Activated T-helper 1 cell treated with anti-CD3 and anti-CD28 coated beads, Interleukin-2, amount 50 U/mL, for 16 hours (primary cell): ENCODE measurements at places on chromosomes 16 and 17.

- no peak for DNase-seq
These were observed 4.5 kb downstream of the CRYBA1 start for GRCh38 chr17:29251184-29251583.

- no peak for DNase-seq
These were observed 6.9 kb downstream of the WIPI1 start for GRCh38 chr17:68450391-68450790.

DNA sequence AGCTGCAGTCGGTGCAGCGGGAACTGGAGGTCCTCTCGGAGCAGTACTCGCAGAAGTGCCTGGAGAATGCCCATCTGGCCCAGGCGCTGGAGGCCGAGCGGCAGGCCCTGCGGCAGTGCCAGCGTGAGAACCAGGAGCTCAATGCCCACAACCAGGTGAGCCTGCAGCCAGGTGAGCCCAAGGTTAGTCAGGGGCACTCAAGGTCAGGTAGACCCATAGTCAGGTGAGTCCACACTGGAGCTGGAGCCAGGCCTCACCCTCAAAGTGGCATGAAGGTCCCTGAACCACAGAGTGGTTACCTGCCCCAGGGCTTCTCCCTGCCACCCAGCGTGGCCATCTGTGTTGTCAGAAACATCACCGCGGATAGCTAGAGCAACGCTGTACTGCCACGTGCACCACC lies 32.2 kb downstream of the PLD6 start:
- no peak for DNase-seq

DNA sequence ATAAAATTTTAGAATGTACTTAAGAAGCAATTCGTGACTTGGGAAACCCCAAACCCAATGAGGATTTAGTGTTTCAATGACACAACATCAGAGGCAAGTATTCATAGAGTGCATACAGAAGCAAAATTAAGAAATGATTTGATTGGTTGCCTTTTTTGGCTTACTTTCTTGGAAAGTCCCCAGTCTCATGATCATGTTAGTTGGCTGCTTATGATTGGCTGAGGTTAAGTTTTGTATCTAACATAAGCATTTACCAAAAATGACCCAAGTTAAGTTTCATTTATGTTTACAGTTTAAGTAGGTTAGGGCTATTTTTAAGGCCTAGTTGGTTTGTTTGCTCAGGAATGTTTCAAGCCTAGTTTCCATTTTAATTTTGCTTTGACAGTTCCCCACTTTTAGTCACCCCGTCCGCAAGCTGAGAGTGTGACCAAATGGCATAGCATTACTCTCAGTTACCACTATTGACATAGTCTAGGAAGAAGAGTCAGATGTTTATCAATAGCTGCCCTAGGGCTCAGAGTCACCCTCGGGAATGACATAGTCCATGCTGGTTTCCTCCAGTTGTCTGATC lies 36.2 kb downstream of the DGKE start:
- DNase-seq, result no peak

GRCh38 chr17:5897275-5897911 lies 172.8 kb upstream of the WSCD1 start:
- DNase-seq, result no peak

GRCh38 chr17:27976331-27976730 lies 66.1 kb upstream of the NLK start:
- DNase-seq, result no peak

GRCh38 chr16:19829844-19830692 lies 54.6 kb downstream of the GPRC5B start:
- no peak for DNase-seq

- DNase-seq, result no peak
These were observed 59.4 kb downstream of the MGAT5B start for GRCh38 chr17:76927577-76927976.

DNA sequence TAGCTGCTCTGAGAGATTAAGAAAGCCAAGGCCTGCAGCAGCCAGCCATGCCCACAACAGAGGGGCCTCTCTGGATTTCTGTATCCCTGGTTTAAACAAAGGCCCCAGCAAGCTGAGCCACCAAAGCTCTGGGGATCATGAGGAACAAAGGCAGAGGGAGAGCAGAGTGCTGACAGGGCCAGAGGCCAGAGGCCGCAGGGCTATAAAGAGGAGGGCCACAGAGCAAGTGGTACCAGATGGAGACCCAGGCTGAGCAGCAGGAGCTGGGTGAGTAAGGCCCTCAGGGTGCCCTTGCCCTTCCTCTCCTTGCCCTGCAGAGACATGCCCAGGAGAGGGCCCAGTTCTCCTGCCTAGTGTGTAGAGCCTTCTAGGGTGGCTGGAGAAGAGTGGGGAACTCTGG lies at the start of gene CRYBA1:
Gene CRYBA1 (plus strand): TSS at position 232 of the 400 bp plus-strand sequence. CDS start 5 bp downstream, at position 237.
- no peak for DNase-seq

GRCh38 chr16:54652201-54652770 lies 278.4 kb upstream of the IRX5 start:
- DNase-seq, result no peak

DNA sequence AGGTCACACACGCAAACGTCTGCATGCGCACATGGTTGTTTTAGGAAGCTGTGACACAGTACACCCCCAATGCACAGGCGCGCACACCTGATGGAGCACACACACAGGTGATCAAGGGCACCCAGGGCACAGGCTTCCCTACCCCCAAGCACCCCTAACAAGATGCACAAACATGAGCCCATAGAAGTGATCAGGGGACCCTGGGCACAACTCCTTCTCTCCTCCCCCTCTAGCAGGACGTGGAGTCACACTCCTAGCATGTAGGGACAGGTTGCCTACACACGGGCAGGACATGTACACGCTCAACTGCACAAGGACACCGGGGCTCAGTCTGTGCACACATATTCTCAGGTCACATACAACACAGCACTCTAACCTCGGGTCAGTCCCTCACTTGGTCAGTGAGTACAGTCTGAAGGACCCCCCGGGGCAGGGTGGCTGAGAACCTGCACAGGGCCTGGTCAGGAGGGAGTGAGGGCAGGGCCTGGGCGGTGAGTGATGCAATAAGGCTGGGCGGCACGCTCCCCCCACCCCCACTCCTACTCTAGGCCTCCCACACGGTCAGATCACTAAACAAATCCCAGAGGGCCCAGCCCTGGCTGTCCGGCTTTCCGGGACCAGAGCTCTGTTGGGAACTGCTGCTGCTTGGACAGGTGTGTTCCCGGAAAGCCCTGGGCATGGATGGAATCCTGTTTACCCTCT lies 751 bp upstream of the DOC2B start:
- DNase-seq, result no peak

DNA sequence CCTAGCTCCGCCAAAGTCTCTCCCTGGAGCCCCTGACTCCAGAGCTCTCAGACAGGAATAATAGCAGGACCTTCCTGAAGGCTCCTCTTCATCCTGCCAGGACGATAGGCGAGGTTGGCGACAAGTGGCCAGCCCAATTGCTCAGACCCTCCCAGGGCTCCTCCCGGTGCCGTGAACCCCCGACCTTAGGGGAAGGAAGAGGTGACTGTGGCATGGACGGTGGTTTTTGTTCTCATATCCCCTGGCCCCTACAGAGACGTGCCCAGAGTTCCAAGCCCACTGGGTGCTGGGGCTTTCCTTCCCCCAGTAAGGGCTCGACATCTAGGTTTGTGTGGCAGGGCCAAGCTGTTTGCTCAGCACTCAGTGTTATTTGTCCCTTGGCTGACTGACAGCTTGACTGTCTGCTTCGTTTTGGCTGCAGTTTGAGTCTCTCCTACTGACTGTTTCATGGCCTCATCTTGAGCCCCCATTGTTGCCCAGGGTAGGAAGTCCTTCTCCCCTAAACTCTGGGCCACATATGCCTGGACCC lies 4.6 kb upstream of the ADCY7 start:
- no peak for DNase-seq

DNA sequence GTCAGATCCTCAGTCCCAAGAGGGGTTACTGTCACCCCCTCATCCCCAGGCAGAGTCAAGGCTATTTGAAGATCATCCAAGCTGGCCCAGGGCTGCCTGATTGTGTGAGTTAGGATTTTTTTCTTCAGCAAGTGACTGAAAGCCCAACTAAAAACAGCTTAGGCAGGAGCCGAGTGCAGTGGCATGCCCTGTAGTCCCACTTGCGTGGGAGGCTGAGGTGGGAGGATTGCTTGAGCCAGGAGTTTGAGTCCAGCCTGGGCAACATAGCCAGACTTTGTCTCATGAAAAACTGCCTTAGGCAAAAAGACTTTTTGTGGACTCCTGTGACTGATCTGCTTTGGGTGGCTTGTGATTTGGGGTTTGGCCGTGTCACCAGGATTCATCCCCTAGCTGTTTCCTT lies 19.9 kb downstream of the PGS1 start:
- DNase-seq, result no peak

- no peak for DNase-seq
These were observed 45.6 kb downstream of the TMC6 start for GRCh38 chr17:78082988-78083387.

- DNase-seq, result no peak
These were observed 34.2 kb downstream of the MPHOSPH6 start for GRCh38 chr16:82135844-82136243.

GRCh38 chr17:34051046-34051445 lies 204.0 kb upstream of the CCL2 start:
- no peak for DNase-seq
